ENCODE measurements at places on chromosomes 2 and 18. TPM values are rescaled to one million over a fixed set of nuclear protein-coding genes. Genes with fewer than 3 reads are reported as not detected.

Gene ST3GAL5
- 61.2 TPM for total RNA-seq

Gene PMAIP1
- total RNA-seq = 0.90 TPM

Gene ITPRIPL1
- total RNA-seq = 1.4 TPM

Gene SPATA3
- not detected for total RNA-seq

Gene LIMS3
- total RNA-seq = 6.8 TPM

Gene EXOC6B
- 51.1 TPM for total RNA-seq

Gene DPP10
- total RNA-seq = 14.9 TPM

Gene GCG
- total RNA-seq = not detected

Gene LYPD1
- not detected for total RNA-seq

Gene ADRA2B
- total RNA-seq = 2.8 TPM

Gene OSBPL1A
- 73.6 TPM for total RNA-seq

Gene TMEM198
- 9.1 TPM for total RNA-seq

Gene ERICH2
- total RNA-seq = 0.39 TPM

Gene CBLN2
- total RNA-seq = not detected

Gene RNF152
- 10.8 TPM for total RNA-seq

Gene C18orf54
- 2.4 TPM for total RNA-seq

Gene TCF23
- 0.14 TPM for total RNA-seq

Data from adrenal gland (tissue), 19 donors.